ENCODE measurements at places on chromosomes 1 and 21.

DNA sequence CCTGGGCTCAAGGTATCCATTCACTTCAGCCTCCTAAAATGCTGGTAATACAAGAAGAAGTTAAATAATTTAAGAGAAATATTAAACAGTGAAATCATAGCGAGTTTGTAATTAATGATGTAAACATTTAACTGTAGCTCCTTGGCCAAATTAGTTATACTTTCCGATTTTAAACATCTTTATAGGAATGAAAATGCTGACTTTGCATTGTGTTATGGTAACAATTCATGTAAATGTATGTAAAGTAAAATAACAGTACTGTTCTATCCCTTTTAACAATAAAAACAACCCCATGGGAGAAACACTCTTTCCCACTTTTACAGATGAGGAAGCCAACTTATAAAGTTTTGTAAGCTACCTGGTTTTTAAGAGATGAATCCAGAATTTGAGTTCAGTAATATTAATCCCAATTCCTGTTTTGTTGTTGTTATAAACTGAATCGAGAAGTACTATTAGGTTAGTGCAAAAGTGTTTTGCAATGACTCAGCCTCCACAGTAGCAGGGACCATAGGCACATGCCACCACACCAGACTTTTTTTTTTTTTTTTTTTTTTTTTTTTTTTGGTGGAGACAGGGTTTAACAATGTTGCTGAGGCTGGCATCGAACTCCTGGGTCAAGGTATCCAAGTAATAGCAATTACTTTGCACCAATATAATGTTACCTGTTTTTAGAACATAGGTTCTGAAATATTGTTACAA is 1360.4 kb downstream of the BRINP3 start:
- DNase-seq: no peak

DNA sequence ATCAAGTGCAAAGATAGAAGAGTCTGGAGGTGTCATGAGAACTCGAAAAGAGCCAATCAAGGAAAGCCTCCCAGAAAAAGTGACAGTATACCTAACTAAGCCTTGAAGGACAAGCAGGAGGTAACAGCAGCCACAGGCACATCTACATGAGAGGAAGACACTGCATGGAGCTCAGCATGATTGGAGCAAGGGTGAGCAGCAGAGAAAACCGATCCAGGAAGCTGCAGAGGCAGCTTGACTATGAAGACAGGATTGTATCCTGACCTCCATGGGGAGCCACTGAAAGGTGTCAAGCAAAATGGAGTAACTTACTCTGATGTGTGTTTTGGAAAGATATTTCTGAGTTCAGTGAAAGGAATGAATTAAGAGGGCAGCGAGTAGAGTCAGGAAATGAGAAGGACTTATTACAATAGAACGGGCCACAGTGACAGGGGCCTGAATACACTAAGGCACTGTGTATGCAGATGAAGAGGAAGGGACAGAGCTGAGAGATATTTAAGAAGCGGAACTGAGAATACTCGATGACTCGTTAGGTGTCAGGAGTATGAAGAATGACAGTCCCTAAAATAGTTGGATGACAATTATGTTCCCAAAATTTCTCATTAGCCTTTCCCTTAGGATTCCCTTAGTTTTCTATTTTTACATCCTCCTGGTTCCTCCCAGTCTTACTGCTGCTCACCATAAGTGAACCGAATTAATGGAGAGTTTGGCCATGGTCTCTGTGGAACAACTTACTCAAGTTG is 139.3 kb upstream of the NFIA start:
- no peak for DNase-seq

- no peak for DNase-seq
Observed at GRCh38 chr1:67659229-67659628, 25.8 kb upstream of the GADD45A start.

DNA sequence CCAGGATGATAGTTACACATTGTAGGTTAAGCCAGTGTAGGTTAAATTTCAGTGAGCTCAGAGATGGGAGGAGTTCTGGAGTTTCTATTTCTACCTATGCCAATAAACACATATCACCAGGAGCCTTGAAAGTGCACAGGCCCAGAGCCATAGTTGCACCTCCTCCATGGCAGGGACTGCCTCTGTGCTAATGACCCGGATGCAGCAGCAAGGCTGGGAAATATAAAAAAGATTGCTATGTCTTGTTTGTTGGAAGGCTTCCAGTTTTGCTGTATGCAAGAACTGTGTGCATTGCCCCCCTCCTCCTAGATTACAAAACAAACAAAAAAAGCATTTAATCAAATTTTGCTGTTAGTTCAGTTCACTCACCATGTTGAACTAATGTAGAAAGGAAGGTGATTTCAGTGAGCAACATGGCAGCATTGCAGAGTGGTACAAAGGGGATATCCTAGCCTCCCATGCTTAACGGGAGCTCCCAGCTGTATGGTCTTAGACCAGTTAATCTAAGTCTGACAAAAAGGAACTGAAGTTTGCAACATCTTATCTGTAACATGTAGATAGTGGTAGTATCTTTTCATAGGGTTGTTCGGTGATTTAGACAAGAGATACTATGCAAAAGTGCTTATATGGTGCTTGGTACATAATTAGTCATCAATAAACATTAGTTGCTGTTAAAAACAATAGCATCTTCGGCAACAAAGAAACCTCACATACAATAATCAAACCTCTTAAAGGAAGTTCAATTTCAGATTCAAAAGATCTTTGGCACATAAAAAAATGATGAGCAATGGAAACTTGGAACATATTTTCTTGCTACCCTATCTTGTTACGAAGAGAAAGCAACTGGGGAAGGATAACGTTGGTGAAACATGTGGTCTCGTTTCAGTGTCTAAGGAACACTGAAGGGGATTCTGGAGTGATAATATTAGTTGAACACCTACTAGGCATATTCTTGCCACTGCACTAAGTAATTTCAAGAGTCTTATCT is 309.5 kb downstream of the ASTN1 start:
- no peak for DNase-seq

DNA sequence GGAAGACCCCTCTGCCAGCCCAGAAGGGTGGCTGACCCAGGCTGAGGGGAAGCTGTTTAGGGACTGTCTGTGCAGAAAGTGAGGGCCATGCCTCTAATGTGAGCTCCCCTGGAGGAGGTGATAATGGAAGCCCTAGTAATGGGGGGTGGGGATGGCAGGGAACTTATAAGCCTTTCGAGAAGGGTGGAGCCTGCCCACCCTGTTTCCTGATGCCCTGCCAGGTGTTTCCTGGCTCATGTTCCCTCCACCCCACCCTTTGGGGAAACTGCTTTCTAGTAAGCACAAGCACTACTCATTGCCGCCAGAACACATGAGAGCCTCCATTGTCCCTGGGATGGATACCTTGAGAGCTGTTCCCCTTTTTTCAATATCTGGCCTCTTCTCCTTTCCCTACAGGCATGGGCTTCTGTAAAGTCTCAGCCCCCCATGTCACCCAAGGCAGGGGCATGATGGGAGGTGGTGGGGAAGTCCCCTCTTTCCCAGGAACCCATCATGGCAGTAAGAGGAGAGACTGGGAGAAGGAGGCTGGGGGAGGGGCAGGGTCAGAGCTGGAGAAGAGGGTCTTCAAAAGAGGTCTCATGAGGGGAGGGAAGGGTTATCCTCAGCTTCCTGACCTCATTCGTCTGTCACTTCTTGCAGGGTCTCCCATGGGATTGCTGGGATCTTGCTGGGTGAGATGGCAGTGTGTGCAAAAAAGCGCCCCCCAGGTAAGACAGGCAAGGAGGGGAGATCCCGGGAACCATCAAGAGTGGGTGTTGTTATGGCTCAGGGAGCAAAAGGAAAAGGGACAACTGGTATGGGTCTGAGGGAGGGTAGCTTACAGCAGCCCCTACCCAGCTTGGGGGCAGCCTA is 2.4 kb downstream of the ATP8B2 start:
- DNase-seq: no peak

GRCh38 chr1:202568826-202569225 is 141.4 kb downstream of the SYT2 start:
- DNase-seq: no peak

DNA sequence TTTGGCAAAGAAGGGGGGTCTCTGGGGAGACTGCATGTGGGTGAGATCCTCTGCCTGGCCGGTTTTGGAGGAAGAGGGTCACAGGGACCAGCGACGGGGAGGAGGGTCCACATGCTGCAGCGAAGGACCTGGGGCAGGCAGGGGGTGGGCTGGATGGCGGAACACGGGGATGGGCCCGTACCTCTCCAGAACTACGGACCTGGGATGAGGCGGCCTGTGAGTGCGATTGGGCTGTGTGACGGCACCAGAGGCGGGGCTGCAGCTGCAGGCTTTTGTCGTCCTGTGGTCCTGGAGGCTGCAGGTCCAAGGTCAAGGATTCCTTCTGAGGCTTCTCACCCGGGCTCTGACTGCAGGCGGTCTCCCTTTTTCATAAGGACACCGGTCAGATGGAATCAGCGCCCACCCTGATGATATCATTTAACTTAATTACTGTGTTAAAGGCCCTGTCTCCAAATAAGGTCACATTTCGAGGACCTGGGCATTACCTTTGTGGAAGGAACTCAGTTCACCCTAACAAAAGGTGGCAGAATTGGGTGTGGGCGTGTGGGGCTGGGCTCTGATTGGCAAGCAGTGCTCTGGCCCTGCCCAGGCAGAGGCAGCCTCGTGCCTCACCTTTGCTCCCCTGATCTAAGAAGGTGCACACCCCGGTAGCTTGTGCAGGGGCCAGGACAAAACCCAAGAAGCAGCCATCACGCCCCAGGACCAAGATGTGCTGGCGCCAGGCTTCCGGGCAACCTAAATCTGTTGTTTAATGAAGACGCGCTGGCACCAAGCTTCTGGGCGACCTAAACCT is 60.0 kb upstream of the TRAPPC10 start:
- no peak for DNase-seq

DNA sequence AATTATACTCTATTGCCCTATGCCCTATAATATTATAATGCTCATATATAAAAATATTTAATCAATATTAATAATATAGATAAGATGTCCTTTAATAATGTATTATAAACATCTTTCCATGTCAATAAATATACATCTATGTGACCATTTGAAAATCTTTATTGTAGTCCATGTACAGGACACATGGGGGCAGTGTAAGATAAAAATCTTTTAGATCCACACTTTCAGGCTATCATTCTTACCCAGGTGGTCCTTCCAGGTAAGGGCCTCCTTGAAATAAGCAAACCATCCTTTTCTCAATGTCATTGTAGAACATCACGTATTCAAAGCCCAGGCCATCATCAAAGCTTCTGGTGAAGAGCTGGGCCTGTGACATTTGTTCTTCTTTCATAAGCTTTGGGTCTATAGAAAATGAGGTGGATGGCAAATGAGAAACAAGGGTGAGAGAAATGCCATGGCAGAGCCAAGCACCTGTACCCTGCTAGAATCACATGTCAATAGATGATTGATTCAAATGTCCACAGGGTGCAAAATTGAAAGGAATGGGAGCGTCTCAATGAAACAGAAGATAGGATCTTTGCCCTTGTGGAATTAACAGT is 20.2 kb downstream of the THEM4 start:
- no peak for DNase-seq

DNA sequence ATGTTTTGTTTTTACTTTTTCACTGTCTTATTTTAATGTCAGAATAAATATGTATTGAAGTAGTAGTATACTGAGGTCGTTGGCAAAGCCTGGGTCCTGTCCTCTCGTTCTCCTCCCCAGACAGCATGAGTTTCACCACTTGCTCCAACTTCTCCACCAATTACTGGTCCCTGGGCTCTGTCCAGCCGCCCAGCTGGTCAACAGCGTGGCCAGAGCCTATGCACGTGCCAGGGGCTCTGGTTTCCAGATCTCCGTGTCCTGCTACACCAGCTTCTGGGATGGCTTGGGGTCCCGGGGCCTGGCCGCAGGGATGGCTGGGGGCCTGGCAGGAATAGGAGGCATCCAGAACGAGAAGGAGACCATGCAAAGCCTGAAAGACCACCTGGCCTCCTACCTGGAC is 19.3 kb downstream of the PTPN14 start:
- DNase-seq: no peak

GRCh38 chr1:156727492-156727891 is 777 bp upstream of the METTL25B start:
- no peak for DNase-seq

DNA sequence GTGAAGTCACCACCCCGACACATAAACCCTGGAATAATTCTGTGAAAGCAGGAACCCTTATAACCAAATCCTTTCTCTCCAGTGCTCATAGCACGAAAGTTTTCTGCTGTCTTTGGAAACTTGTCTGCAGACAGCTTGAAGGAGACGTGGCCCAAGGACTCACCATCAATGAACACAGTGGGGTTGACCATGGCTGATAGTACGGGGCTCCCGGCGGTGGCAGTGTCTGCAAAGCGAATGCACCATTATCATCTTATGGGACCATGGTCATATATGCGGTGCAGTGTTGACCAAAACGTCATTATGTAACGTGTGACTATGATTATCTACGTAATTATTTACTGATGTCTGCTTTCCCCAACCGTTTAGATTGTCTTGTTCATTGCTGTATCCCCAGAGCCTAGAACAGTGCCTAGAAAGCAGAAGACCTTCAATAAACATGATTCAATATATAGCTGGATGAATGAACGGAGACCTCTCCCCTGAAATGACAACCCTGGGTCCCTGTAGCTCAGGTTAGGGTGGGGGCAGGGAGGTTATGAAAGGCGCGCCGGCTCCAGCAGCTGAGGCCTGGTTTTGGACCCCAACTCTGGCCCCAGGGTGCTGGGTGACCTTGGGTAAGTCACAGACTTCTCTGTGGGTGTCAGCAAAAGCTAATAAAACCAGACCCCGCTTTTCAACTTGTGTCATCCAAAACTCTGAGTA is 128.4 kb upstream of the ZBTB40 start:
- DNase-seq: no peak

DNA sequence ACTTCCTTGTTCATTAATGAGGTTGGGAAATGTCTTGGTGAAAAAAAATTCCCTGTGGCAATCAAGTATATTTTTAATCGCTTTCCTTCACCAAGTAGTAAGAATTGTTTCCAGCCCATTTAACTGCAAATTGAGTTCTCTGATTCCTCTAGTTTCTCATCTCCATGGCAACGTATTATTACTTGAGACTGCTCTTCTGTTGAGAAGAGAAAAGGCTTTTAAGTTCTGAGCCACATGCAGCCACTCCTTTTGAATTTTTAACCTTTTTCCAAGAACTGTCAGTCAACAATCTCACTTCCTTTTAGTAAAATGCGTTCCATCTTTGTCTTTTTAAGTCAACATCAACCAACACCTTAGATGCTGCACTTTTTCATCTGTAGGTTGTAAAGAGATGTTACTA is 75.7 kb upstream of the KIAA1614 start:
- DNase-seq: no peak

DNA sequence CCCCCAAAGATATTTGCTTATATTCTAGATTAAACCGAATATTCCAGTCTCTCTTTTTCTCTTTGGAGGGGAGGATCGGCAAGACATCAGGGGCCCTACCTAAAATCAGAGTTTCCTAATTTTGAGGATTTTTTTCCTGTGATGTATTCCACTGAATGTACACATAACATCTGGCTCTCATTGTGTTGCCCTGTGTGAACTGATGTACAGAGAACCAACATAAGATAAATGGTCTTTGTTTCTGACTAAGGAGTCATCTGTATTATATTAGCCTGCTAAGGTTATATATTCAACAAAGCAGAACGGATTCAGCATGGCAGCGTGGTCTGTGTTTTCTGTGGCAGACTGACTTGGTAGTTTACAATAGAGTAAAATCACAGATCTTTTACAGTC is 114.8 kb upstream of the NCAM2 start:
- no peak for DNase-seq

- DNase-seq: peak; percentile 61
Observed at GRCh38 chr1:159798893-159799292, 3.3 kb upstream of the FCRL6 start.

- no peak for DNase-seq
Observed at GRCh38 chr21:23217597-23217996, 2219.4 kb downstream of the NCAM2 start.

- DNase-seq: no peak
Observed at GRCh38 chr1:48206371-48206770, 16.1 kb upstream of the SLC5A9 start.

GRCh38 chr1:76948846-76949245 is 81.6 kb downstream of the ST6GALNAC5 start:
- no peak for DNase-seq
